Thyroid gland (tissue), 4 donors: ENCODE measurements at places on chromosomes 11 and 22. TPM values are rescaled to one million over a fixed set of nuclear protein-coding genes. Genes with fewer than 3 reads are reported as not detected.

FZD4 gene
- total RNA-seq, result 59.9 TPM

HEPHL1 gene
- not detected for total RNA-seq

HORMAD2 gene
- not detected for total RNA-seq

- no peak overlapping the region for H3K4me3 ChIP-seq
- no peaks in the 10 kb centered on the region for H3K36me3 ChIP-seq
Measured at GRCh38 chr22:32376681-32377080, 19.0 kb downstream of the RFPL3 start.
